LoVo (cell line): ENCODE measurements at places on chromosomes 4 and X.

GRCh38 chrX:107374831-107375230 lies 74.6 kb upstream of the FRMPD3 start:
- DNase-seq = no peak

DNA sequence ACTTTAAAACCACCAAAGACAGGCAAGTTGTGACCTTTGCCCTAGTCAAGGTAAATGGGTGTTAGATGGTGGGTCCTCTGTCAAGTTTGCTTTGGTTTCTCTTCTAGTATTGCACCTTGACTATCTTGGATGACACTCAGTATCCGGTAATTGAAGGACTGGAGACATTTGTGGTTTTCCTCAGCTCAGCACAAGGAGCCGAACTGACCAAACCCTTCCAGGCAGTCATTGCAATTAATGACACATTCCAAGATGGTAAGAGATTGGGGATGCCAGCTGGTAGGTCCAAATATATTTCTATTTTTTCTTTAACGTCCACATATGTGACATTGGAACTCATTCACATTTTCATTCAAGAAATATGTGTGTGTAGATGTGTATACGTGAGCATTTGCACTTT lies 69.3 kb upstream of the ANXA3 start:
- no peak for DNase-seq

DNA sequence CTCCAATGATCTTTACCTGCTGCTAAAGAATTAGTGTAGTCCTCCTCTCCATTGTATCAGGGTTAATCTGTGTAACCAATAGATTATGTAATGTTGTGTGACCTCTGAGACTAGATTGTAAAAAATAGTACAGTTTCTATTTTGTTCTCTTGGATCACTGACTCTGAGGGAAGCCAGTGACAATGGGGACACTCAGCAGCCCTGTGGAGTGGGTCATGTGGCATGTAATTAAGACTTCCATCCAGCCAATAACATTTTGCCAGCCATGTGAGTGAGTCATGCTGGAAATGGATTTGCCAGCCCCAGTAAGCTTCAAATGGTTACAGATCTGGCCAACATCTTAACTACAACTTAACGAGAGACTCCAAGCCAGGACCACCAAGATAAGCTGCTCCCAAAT lies 332.3 kb downstream of the PTTG2 start:
- DNase-seq = no peak

- DNase-seq = no peak
Observed at GRCh38 chr4:15533817-15534216, 64.1 kb downstream of the CC2D2A start.

DNA sequence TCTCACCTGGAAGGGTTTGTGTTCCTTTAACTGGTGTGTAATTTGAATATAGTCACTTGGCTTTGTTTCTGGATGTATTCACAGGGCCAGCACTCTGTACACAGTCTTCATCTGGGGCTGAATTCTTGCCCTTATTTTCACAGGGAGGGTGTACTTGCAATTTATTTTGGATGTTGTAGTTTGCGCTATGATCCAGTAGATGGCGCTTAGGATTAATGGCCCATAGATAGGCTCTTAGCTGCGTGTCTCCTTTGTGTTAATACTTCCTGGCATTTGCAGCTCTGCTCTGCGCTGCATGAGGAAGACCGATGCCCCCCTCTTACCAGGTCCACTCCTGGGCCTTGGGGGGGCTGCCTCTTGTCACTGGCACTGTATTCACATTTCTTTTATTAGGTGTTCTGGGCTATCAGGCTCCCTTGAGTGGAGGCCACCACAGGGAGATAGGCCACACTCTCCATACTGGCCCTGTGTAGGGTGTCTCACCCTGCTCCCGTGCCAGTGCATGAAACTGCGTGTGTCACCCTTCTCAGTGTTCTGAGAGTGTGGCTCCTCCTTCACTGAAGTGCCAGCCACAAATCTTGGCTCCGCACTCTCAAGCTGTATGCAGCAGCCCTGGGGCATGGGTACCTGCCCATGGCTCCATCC lies 562.2 kb downstream of the ZIC3 start:
- DNase-seq = peak; percentile 20

GRCh38 chrX:153471663-153472280 lies 1.4 kb upstream of the HAUS7 start:
- no peak for DNase-seq

- no peak for DNase-seq
Observed at GRCh38 chr4:88605736-88606135, 13.5 kb downstream of the HERC3 start.

DNA sequence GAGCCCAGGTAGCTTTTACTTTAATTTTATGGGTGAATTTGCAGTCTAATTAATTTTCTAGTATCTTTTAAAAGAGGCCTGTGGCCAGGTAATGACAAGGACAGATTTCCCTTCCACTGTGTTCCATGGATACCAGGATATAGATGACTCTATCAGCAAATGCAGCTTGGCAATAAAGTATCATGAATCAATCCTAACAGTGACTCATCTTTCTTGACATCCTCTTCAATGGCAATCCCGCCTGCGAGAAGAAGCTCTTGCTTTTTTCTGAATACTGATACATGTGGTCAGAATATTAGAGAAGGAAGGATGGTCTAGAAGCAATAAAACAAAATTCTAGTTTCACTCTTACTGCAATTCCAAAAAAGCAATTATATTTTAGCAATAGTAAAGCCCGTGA lies 267.8 kb downstream of the DTHD1 start:
- no peak for DNase-seq

DNA sequence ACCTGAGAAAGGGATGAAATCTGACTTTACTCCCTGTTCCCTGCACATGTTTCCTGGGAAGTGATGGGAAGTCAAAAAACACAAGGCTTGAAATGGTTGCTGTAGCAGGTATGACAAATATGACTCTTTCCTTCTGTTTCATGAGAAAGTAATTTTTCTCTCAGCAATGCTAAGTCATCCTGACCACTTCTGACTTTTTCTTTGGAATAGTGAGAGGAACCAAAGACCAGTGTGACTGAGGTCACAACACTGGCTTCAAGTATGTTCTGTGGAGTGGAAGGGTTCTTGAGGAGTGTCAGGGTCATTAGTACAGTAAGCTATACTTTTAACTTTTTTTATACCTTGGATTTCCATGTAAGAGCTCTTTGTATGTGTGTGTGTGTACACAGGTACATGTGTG lies 225.3 kb downstream of the PPP3CA start:
- DNase-seq = no peak

- DNase-seq = no peak
Observed at GRCh38 chrX:97374266-97374665, 490.6 kb downstream of the RPA4 start.

DNA sequence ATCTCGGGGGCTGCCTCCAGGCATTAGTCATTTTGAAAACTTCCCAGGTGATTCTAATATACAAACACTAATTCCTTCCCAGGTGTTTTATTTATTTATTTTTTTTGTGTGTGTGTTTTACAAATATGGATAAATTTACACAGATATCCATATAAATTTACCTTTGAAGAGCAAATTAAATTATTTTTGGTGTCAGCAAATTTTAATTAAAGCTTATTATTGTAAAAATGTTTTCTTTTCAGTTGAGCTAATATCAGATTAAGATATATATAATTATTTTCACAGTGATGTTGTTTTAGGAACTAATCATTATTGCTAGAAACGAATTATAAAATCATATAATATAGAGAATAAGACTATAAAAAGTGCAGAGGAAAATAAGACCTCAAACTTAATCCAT lies 62.0 kb upstream of the FREM3 start:
- no peak for DNase-seq

GRCh38 chr4:107318078-107318477 lies 282.0 kb upstream of the DKK2 start:
- no peak for DNase-seq

DNA sequence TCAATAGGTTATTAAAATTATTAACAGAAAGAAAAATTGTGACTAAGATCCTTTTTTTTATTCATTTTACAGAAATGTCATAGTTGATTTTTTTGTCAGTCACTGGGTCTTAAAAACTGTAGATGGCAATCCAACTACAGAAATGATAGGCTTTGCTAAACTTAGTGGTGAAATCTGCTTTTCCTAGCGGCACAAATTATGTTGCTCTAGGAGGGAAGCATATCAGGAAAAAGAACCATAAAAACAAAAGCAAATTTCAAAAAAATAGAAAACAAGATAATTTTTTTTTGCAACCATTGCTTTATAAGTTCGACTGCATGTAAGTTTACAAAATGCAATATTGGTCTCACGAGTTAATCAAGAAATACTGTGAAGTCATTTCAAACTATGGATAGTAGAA lies 443.5 kb upstream of the IGFBP7 start:
- no peak for DNase-seq

DNA sequence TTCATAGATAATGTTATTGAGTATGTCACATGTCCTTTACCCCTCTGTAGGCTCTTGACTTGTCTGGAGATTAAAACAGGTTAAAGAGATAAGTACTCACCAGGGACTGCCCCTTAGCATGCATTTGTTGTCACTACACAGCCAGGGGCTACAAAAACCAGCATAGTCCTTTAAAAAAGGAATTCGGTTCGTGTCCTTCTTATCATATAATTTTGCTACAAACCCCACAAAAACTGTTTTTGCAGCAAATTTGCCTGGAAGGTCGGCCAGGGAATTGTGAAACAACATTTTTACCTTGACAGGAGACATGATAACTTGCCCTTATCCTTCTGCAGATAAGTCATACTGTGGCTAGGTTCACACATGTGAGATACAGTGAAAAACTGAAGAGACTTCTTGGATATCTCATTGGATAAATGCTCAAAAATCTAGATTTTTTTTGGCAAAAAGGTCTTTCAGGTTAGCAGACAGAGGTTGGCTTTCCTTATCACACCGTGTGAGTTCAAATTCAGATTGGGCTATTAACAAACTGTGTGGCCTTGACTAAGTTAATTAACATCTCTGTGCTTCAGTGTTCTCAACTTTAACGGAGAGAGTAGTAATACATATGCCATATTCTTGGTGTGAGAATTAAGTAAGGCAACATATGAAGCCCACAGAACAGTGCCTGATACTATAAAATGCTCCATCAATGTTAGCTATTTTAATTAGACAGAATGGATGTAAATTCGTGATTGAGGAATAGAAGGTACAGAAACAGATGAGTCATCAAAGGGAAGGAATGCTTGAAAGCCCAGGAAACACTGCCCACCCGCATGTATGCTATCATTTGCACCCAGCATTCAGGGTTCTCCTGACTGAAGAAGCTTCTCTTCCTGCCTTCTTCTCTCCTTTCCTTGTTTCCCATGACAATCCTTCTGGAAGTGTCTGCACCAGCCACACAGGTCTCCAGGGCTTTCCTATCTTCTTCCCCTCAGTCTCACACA lies 30.0 kb downstream of the FAM9C start:
- DNase-seq = no peak

- DNase-seq = no peak
Observed at GRCh38 chrX:151697522-151697921, 2.3 kb downstream of the PRRG3 start.

GRCh38 chr4:139035650-139036049 lies 20.1 kb downstream of the NOCT start:
- no peak for DNase-seq

DNA sequence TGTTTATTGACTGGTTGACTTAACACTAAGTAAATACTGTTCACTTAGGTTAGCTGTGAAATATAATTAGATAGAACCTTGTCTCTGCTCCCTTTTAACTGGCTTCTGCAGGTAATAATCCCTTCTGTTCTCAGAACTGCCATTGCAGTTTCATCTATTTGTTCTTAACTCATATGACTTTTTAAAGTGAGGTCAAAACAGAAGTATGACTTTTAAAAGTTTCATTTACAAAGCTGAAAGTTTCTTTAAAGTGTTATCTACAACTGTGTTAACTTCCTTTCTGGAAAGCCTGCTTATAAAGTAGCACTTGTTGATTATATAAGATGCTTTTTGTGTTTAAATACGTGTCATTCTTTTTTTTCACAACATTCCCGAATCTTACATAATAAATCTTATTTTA lies 127.4 kb downstream of the TET2 start:
- no peak for DNase-seq

DNA sequence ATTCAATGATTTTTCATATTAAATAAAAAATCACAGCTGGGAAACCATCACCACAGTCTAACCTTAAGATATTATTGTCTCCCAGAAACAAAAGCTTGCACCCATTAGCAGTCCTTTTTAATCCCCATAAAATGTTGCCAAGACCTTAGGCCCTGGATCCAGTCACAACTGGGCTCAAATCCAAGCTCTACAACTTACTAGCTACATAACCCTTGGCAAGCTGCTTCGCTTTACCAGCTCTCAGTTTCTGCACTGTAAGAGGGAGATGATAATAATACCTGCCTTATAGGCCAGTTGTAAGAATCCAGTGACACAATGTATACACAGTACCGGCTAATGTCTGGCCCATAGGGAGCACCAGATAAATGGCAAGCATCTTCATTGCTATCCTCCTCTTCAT lies 400.9 kb upstream of the FGF13 start:
- no peak for DNase-seq

DNA sequence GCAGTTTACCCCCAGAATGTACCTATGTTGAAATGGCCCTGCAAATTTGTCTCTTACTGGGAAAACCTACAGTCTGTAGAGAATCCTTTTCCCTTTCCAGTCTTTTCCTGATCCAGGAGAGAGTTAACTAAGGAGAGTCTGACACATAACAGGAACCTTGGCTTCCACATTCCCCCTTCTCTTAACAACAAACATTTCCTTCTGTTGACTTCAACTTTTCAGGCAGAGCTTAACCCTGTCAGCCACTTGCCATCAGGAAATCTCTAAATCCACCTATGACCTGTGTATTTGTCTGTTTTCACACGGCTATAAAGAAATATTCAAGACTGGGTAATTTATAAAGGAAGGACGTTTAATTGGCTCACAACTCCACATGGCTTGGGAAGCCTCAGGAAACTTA lies 45.6 kb upstream of the GPR78 start:
- DNase-seq = no peak

GRCh38 chr4:77956917-77957316 lies 94.3 kb downstream of the MRPL1 start:
- no peak for DNase-seq

DNA sequence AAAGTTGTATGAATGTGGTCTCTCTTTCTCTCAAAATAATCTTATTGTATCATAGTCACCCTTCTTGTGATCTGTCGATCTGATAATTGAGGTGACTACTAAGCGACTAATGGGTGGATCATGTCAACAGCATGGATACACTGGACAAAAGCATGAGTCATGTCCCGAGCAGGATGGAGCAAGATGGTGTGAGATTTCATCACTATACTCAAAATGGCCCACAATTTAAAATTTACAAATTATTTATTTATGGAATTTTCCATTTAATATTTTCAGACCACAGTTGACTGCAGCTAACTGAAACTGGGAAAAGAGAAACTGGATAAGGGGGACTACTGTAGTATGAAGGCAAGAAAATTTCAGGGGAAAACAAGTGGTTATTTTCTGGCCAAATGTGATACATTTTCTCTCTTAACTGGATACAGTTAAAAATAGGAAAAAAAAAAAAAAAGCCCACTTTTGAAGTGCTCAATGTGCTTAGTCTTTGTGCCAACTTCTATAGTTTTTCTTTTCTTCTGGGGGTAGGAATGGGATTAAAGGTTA lies 25.3 kb downstream of the FAM241A start:
- peak; percentile 81 for DNase-seq

GRCh38 chr4:6596948-6597347 lies 22.0 kb downstream of the MAN2B2 start:
- no peak for DNase-seq
